T-helper 2 cell (primary cell): ENCODE measurements at places on chromosomes 16 and 17.

DNA sequence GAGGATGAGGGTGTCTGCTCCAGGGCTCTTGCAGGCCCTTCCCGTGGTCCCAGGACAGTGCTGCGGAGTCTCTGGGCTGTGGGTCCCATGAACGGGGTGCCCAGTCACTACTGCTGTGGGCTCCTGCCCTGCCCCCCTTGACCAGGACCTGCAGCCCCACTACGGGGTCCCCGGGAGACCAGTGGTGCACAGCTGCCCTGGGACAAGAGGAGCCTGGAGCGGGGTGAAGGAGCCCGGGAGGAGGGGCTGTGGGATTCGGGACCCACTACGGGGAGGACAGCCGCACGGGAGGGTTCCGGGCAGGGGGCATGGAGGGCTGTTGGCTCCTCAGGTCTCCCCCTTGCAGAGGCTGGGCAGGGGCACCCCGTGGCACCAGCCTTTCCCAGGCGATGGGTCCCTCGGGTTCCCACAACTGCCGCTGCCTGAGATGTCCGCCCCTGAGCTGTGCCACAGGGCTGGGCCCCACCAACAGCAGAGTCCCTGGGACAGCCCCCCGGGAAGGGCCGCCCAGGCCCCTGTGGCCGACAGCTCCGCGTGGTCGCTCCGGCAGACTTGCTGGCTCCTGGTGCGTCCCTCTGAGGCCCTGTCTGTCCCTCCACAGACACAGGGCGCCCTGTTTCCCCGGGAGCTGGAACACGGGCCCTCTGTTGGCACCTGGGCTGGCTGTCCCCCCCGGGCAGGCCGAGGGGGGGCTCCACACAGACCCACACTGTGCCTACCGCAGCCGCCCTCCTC lies 52.1 kb upstream of the GNG13 start:
- DNase-seq, result no peak

GRCh38 chr17:18031955-18032354 lies 7.0 kb downstream of the ATPAF2 start:
- no peak for DNase-seq

- DNase-seq, result no peak
These were observed 2.5 kb downstream of the AQP8 start for GRCh38 chr16:25219070-25219737.

DNA sequence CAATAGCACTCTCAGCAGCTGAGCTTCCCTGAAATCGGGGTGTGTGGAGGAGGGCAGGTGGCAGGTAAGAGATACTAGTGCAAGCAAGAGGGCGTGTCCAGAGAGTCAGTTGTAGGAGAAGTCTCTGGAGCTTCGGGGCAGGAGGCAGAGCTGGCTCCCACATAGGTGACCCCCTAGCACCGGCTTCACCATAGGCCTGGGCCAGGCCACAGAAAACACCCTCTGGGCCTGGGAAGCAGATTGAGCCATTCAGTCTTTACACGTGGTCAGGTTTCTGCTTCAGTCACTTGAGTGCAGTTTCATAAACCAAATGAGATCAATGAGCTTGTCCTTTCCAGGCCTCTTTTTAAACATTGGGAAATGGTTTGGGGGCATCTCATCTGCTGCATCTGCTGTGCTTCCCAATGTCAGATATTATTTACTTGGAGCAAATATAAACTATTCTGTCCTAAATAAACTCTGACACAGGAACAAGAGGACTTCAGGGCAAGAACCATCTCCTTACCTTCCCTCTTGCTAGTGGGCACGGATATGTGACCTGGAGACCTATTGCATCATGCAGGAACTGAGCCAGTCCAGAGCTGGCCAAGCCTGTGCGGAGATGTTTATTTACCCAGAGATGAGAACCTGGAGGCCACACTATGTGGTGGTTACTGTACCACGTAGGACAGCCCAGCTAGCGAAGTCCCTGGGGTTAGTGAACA lies 16.1 kb downstream of the CCR7 start:
- DNase-seq, result no peak

DNA sequence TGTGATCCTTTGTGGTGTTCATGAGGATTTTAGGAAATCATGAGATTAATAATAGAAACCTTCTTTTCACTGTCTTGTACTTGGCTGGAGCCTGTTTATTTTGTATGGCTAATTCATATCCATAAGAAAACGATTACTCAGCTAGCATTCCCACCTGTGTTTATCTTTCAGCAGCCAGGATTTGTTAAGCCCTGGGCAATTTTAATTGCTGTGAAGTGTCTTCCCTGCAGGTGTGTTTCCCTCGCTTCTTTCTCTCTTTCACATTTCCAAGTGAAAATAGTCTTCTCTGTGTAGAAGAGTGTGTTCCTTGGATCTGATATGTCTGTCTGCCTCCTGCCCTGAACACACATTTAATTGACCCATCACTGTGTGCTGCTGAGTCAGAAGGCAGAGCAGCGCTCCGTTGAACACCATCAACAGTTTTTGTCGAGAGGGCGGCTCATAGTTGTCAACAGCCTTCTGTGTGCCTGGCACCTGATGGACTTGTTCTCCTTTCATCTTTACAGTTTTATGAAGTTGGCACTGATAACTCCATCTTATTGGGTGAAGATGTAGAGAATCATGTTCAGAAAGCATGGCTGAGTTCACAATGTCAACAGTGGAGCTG lies 83.2 kb downstream of the SPECC1 start:
- DNase-seq, result no peak

DNA sequence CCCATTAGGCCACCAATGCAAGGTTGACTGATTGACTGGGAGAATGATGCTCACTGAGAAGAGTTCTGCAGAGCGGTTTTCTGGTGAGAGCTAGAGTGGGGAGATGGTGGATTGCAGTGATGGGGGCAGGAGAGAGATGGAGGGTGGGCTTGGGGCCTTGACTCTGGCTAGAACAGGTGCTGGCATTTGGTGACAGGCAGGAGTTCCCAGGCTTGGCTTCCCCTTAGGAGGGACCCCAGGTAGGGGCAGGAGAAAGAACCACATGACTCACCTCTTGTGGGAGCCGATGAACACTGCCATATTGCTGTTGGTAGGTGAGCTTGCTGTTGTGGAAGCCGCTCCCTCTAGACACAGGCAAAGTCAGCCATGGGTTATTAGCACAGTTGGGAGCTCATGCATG lies 8.0 kb downstream of the CD300LB start:
- DNase-seq, result no peak

GRCh38 chr17:27849474-27850185 lies 43.5 kb downstream of the LYRM9 start:
- no peak for DNase-seq

DNA sequence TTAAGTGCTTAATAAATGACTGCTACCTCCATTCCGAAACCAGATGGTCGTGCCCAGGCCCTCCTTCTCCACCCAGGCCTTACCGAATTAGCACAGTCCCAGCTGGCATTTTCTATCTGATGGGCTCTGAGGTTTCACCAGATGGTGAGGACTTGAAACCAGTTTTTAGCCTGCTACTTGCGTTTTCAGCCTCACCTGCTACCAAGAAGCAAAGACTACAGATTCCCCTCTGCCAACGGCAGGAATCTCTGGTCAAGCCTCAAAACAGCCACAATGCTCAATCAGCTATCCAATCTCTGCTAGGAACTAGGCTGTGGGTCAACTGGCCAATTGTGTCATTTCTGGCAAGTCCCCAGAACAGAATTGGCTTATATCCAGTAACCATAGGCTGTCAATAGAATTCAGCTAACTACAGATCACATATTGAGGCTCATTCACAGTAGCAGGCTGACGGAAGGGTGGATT lies 11.7 kb downstream of the PECAM1 start:
- no peak for DNase-seq

DNA sequence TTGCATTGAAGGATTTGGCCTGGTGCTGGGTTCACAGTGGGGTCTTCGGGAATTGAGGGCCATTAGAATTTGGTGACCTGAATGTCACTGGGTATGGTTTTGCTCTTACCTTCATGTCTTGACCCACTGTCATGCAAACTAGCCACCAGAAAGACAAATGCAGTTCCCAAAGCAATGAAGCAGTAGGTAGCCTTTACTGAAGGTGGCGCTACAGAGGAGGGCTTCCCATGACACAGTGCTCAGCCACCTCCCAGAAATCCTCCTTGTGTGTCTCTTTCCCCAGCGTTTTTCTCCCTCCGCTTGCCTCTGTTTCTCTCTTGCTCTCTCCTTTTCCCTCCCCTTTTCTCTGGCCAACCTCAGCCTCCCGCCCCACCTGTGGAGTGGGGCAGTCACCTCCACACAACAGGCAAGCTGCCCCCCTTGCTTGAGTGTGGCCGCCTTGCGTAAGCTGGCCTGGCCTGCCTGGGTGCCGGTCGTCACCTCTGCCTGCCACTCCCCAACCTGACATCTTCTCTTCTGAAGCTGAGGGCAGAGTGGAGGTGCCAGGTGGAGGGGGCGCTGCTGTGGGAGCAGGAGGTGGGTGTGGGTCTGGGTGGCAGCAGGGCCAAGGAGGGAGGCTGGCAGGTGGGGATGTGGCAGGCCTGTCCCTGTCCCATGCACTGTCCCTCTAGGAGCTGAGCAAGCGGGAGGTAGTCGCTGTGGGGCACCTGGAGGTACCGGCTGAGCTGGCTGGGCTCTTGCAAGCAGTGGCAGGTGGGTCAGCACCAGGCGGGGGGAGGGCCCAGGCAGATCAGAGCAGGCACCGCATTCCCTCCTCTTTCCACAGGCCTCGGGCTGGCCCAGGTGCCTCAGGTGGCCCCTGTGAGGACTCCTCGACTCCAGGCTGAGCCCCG lies 34.7 kb downstream of the MYO15A start:
- no peak for DNase-seq

GRCh38 chr17:50685691-50686493 lies 21.8 kb downstream of the ANKRD40 start:
- DNase-seq, result no peak
